ENCODE measurements at places on chromosomes 1 and 21. TPM values are rescaled to one million over a fixed set of nuclear protein-coding genes. Genes with fewer than 3 reads are reported as not detected.

DNA sequence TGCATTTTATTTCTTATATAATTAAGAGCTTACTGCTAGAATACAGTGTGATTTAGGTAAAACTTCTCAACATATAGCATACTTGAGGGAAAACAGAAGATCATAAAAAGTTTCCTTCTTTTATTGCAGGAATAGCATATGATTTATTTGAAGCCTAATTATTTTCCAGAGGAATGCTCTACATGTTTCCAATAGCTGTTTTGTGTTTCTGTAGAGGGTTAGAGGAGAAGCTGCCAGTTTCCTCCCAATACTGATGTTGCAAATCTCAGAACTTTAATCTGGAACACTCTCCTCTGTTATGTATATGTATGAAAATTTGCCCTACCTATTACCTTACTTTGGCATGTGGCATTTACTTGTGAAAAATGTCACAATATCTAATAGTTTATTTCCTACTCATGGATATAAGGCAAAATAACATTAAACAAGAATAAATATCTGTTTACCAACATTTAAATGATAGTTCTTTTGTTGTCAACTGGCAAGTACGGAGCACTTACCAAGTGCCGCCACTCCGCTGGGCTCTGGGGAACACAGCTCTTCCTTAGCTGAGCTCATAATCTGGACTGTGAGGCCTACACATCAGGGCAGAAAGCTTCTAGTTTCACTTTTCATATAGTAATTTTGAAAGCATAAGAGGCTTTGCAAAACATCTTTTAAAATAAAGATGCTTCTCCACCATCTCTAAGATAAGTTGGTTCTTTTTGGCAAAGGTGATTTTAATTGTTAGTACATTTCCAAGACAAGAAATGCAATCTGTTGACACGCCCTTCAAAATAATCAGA, 239.8 kb upstream of the C1orf105 start:
- H3K36me3 ChIP-seq, result no peaks in the 10 kb centered on the region
- H3K27me3 ChIP-seq, result no peaks in the 10 kb centered on the region
- H3K4me3 ChIP-seq, result peak overlapping the region; percentile 86
- no peak for DNase-seq
- H3K4me1 ChIP-seq, result peaks cover 33% of the 10 kb centered on the region

DNA sequence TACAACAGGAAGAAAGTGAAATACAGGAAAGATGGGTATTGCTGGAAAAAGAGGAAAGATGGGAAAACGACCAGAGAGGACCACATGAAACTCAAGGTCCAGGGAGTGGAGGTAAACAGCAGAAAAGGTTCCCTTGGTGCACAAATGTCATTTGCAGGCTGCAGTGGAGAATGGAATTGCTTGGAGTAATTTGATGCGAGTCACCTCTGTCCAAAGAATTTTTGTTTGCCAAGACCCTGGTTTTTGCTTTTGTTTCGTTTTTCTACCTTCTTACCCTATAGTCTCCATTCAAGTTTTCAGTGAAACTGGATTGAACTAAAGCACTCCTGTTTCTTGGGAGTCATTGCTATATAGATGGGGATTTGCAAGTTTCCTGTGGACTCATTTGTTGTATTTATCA, 464.3 kb downstream of the CAMTA1 start:
- no peaks in the 10 kb centered on the region for H3K4me1 ChIP-seq
- no peak overlapping the region for H3K27ac ChIP-seq
- DNase-seq, result no peak
- peaks cover 74% of the 10 kb centered on the region for H3K27me3 ChIP-seq

Gene ACOT11
- 0.78 TPM for total RNA-seq

- DNase-seq, result no peak
- H3K27me3 ChIP-seq, result no peaks in the 10 kb centered on the region
- H3K27ac ChIP-seq, result no peak within 1 kb of the TSS
- H3K4me3 ChIP-seq, result no peak within 1 kb of the TSS
- peaks cover 2% of the 10 kb centered on the region for H3K4me1 ChIP-seq
These were observed at the start of gene ELF3 for GRCh38 chr1:202010180-202011015. Gene ELF3, plus strand, starts transcription at chr1:202010587. Its CDS starts 550 bp downstream, at chr1:202011137.

GRCh38 chr1:200967693-200968468, 55.6 kb downstream of the KIF21B start:
- H3K4me1 ChIP-seq, result peaks cover 23% of the 10 kb centered on the region
- no peak for DNase-seq
- H3K27ac ChIP-seq, result peak overlapping the region; percentile 53
- H3K4me3 ChIP-seq, result no peak overlapping the region
- H3K27me3 ChIP-seq, result no peaks in the 10 kb centered on the region
- H3K36me3 ChIP-seq, result no peaks in the 10 kb centered on the region

Gene LCE2A
- total RNA-seq, result not detected

- no peaks in the 10 kb centered on the region for H3K36me3 ChIP-seq
- H3K4me3 ChIP-seq, result no peak overlapping the region
- no peak for DNase-seq
- H3K27ac ChIP-seq, result no peak overlapping the region
- H3K4me1 ChIP-seq, result no peaks in the 10 kb centered on the region
These were observed 898.6 kb downstream of the AMY1C start for GRCh38 chr1:104648269-104648691.

DNA sequence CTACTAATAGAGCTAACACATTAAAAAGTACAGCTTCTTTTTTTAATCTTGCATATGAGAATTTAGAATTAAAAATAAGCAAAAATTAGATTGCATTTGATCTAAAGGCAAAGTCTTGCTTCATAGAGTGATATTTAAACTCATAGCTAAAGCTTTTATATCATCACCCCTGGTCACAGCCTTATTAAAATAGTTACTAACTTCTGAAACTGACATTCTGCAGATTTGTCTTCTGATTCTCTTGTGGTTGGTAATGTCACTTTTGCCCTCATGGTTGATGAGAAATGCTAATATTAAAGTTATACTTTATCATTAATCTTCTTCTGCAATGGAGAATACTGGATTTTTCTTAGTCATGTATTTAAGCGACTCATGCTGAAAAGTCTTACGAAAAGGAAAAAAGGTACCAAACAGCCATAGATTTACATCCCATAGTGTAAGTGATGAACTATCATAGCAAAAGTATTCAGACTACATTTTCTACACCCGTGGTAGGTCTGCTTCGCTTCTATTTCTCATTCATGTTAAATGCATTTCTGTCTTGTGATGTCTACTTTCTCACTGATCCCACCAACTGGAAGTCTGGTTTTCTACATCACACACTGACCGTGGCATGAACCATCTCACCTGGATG, 330.5 kb upstream of the B3GALT2 start:
- no peaks in the 10 kb centered on the region for H3K27me3 ChIP-seq
- peaks cover 3% of the 10 kb centered on the region for H3K36me3 ChIP-seq
- peak overlapping the region; percentile 57 for H3K27ac ChIP-seq
- peaks cover 9% of the 10 kb centered on the region for H3K4me1 ChIP-seq

DNA sequence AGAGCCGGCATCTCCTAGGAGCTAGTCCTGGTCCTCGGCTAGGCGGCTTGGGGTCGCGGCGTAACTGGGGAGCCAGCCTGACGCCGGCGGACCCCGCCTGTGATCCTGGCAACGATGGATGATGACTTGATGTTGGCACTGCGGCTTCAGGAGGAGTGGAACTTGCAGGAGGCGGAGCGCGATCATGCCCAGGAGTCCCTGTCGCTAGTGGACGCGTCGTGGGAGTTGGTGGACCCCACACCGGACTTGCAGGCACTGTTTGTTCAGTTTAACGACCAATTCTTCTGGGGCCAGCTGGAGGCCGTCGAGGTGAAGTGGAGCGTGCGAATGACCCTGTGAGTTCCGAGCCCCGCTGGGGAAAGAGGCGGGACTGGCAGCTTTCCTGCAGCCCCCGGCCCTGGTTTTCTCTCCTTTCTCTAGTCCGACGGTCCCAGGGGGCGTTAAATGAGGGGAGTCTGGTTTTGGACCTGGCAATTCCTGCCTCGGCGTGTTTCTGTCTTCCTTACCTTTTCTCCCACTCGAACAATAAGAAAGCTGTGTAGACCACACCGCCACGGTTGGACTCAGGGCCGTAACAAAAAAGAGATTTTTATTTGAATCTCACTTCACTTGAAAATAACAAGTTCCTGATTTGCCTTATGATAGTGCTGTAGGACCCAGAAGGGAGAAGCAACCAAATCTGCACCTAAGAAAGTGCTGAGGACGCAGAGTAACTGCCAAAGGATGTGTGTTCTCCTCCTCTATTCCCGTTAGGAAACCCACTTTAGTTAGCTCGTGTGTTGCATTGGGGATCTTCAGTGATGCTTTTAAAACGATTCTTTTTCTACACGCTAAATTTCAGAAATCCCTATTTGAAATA, at the start of gene SPRTN:
TSS of gene SPRTN (plus strand) at position 24 of the 859 bp plus-strand sequence. CDS start at position 115, 91 bp downstream.
- peak within 1 kb of the TSS; percentile 95 for H3K4me3 ChIP-seq
- peaks cover 8% of the 10 kb centered on the region for H3K36me3 ChIP-seq
- DNase-seq, result no peak
- H3K4me1 ChIP-seq, result peaks cover 43% of the 10 kb centered on the region
- no peaks in the 10 kb centered on the region for H3K27me3 ChIP-seq

Gene ETV3L
- total RNA-seq, result 0.15 TPM
